ENCODE measurements at places on chromosomes 2 and 18.

GRCh38 chr18:10023853-10024570 is 110.2 kb downstream of the VAPA start:
- no peak for DNase-seq

DNA sequence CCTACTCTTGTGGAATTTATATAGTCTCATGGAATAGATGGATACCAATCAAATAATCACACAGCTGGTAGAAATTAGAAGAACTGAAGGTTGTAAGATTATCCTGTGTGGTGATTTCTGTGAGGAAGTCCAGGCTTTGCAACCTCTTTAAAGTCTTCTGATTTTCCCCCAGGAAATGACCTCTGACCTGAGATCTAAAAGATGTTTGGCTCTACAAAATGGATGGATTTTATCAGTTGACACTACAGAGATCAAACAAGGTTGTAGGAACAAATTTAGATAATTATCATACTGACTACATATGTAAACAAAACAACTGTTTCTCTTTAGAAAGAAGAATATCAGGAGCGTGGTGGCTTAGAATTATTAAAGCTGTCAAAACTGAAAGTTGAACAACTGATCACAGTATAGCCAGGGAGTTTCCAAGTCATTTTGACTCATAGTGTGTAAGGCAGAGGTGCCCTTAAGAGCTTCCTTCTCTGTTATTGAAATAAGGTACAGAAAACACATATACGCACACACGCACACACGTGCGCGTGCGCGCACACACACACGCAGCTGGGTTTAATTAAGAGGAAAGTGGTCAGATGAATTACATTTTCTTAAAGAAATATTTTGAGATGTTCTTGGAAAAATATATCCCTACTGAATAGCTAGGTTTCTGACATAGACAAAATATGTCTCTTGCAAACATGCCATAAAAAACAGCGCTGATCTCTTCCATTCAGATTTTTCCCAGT is 35.5 kb upstream of the PELI1 start:
- DNase-seq: no peak

DNA sequence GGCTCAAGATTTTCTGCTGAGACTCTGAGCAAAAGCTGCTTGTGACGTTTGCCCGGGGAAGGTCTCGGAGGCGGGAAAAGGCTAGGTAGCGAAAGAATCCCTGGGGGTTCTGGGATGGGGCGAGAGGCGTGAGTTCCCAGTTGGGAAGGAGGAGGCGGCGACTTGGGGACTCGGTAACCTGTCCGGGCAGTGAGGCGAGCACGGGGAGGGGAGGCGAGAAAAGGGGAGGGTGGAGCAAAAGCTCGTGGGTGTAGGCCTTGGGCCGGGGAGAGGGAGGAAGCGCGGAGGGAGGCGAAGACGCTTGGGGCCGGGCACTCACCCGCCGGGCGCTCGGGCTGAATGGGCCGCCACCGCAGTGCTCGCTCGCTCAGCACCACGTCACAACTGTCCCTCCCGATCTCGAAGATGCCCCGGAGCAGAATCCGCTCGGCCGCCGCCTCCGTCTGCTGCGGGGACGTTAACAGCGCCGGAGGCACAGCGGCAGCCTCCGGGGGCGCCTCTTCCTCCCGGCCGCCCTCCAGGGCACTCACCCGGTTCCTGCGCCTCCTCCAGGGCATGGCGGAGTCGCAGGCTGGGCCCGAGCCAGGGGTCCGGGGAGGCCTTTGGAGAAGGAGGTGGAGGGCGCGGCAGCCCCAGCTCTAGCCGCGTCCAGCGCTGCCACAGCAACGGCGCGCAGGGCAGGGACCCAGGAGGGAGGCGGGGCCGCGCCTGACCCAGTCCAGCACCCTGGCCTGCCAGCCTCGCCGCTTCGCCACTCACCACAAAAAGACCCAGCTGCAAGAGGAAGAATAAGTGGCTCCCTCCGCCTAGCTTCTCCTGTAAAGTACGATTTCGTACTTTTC is at the start of gene CERKL:
TSS of gene CERKL (minus strand) at position 656 of the 842 bp plus-strand sequence. CDS start at position 557, 99 bp downstream.
- DNase-seq: no peak

DNA sequence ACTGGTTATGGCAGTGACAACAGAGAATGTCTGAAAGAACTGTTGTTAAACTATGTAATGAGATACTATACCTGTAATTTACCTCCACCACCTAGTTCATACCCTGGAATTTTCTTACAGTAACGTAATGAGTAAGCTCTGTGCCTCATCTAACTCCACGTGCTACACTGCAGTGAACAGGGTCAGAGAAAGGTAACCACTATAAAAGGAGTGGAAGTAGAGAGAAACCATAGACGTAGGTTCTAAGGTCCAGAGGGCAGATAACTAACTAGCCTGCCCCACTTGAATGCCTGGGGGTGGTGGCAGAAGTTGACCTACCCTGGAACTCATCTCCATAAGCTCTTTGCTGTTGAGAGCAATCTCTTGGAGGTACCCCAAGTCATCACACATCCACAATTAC is 32.0 kb upstream of the B4GALT6 start:
- no peak for DNase-seq

- DNase-seq: no peak
These were observed 31.8 kb downstream of the RNU4ATAC start for GRCh38 chr2:121562269-121563176.

DNA sequence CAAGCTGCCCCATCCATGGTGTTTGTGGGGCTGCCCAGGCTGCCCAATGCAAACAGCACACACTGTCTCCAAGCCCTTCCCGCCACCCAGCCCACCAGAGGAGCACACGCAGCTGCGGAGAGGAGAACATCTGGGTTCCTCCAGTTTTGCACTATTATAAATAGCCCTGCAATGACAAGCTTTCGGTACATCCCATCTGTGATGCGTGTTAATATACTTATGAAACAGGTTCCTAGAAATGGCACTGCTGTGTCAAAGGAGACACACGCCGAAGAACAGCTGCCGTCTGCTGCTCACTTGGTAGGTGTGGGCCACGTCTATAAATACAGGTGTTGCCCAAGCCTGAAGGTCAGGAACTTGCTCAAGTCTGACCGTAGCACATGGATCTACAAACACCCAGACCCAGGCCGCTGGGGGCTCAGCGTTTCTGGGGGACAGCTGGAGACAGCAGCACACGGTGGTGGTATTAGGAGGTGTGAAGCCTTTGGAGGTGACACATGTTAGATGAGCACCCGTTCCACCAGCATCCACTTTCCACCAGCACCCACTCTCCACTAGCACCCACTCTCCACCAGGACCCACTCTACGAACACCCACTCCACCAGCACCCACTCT is 34.3 kb downstream of the PXDN start:
- DNase-seq: no peak

- no peak for DNase-seq
These were observed 99.0 kb downstream of the FAM124B start for GRCh38 chr2:224302952-224303351.

GRCh38 chr2:178397002-178397605 is 53.9 kb downstream of the PRKRA start:
- no peak for DNase-seq

DNA sequence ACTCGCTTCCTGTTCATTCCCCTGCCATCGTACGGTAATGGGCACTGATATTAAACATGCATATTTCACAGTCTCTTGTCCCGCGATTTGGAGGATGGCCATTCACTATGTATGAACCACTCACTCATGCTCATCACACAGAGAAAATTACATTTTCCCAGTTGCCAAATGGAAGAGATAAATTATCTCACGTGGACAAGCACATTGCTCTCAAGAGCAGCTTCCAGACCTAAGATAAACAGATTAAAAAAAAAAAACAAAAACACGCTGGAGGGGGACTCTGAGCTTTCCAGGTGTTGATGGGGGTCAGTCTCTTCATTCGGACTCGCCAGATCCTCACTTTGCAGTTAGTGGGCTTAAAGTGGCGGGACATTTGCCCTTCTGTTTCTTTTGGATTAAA is 1.7 kb upstream of the MAPK4 start:
- DNase-seq: no peak

DNA sequence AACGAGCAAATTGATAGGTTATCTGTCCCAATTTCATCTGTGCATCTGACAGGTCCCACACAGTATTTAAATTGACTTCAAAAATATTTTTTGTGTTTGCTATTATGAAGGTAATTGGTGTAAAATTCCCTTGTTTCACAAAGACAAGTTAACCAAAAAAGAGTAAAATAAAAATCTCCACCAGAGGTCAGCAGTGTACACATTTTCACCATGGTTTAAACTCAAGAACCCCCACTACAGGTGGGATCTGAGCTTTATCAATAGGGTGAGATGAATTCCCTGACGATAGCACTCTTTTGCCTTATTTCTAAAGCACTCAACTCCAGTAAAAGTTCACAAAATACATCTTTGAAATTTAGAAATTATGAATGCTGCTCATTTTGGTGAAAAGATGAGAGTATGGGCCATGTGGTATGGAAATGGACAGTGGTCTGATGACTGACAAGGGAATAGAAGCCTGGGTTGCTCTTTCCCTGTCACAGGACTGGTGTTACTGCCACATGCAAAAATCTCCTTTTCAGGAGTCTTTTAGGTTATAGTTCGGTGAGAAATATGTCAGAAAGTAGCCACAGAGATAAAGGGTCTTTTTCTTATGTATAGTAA is 68.0 kb downstream of the SERPINB8 start:
- DNase-seq: peak; percentile 6

GRCh38 chr18:26941584-26941983 is 76.1 kb upstream of the AQP4 start:
- peak; percentile 9 for DNase-seq

GRCh38 chr2:169619946-169620345 is 35.8 kb downstream of the PPIG start:
- DNase-seq: no peak

- DNase-seq: peak; percentile 88
These were observed 119.7 kb downstream of the PMAIP1 start for GRCh38 chr18:60019463-60019840.

GRCh38 chr2:39606585-39606984 is 59.1 kb upstream of the TMEM178A start:
- peak; percentile 29 for DNase-seq

DNA sequence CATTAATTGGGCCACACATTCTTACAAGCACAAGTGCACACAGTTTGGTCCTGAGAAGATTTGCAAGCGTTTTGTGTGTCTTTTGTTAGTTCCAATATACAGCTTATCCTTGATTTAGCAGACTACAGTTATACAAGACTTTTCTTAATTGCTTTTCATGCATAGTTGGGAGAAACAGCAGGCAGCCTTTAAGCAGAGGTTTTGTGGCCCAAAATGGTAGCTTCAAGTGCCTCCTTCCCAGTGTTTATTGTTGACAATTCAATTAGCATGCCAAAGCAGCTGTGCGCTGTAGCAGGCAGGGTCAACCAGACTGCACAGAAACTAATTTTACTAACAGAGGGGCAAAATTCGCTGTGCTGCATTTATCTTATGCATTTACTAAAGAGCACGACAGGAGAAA is 47.5 kb downstream of the FRZB start:
- DNase-seq: no peak

DNA sequence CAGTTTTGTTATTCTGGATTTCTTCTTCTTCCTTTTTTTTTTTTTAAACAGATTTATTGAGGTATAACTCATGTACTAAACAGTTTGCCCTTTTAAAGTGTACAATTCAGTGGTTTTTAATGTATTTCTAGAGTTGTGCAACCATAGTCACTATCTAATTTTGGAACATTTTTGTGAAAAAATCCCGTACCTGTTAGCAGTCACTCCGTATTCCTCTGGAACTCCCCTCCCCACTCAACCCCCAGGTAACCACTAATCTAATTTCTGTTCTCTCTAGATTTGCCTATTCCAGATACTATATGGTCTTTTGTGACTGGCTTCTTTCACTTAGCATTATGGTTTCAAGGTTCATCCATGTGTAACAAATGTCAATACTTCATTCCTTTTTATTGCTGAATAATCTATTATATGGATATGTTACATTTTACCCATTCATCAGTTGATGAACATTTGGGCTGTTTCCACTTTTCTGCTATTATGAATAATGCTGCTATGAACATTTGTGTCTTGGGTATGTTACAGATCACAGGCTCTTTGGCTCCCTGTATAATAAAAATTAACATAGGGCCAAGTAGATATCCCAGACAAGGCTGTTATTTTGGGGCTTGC is 21.9 kb downstream of the EHBP1 start:
- DNase-seq: no peak

GRCh38 chr18:56210520-56210919 is 427.9 kb downstream of the TXNL1 start:
- DNase-seq: no peak

- peak; percentile 68 for DNase-seq
These were observed 51.3 kb downstream of the DDX1 start for GRCh38 chr2:15642815-15643500.

Data from epithelial cell of proximal tubule (primary cell).